ENCODE measurements at places on chromosomes 4 and X.

GRCh38 chrX:16649858-16650257 is at the start of gene S100G:
Gene S100G, plus strand, starts transcription at chrX:16650158. Its CDS starts 849 bp downstream, at chrX:16651007.
- no peak for DNase-seq

- no peak for DNase-seq
These were observed 23.0 kb downstream of the TLR10 start for GRCh38 chr4:38759790-38760122.

- DNase-seq = no peak
These were observed 367.8 kb downstream of the GASK1B start for GRCh38 chr4:157804986-157805385.

GRCh38 chr4:45350438-45350837 is 624.1 kb upstream of the GNPDA2 start:
- DNase-seq = no peak

DNA sequence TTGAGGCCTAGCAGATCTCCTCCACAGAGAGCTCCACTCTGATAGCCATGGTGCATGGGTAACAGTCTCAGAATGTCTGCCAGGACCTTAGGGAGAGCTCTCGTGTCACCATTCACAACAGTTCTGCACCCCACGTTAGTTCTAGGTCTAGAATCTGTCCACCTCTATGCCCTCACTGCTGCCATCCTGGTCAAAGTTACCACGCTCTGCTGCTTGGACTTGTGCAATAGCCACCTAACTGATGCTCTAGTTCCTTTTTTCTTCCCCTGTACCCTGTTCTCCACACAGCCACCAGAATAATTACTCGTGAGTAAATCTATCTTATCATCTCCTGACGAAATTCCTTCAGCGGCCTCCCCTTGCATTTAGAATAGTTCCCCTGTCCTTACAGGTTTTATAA is 268.8 kb upstream of the GATB start:
- no peak for DNase-seq

DNA sequence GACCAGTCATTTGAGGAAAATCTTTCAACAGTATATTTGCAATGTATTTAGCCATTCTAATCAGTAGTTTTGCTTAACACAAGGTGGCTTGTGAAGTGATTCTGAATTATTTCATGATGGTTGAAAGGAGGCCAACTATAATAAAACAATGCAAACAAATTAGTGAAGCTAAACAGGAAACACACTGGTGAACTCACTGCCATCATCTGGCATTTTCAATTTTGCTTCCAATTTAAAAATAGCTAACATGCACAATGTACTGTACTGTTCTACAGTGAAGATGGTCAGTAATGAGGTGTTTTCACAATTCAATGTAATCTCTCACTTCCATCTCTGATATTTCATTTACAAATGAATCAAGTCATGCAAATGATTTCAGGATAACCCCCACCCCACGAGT is 31.1 kb downstream of the PGRMC2 start:
- DNase-seq = no peak

- no peak for DNase-seq
These were observed 74.1 kb upstream of the BMP3 start for GRCh38 chr4:80956421-80956820.

DNA sequence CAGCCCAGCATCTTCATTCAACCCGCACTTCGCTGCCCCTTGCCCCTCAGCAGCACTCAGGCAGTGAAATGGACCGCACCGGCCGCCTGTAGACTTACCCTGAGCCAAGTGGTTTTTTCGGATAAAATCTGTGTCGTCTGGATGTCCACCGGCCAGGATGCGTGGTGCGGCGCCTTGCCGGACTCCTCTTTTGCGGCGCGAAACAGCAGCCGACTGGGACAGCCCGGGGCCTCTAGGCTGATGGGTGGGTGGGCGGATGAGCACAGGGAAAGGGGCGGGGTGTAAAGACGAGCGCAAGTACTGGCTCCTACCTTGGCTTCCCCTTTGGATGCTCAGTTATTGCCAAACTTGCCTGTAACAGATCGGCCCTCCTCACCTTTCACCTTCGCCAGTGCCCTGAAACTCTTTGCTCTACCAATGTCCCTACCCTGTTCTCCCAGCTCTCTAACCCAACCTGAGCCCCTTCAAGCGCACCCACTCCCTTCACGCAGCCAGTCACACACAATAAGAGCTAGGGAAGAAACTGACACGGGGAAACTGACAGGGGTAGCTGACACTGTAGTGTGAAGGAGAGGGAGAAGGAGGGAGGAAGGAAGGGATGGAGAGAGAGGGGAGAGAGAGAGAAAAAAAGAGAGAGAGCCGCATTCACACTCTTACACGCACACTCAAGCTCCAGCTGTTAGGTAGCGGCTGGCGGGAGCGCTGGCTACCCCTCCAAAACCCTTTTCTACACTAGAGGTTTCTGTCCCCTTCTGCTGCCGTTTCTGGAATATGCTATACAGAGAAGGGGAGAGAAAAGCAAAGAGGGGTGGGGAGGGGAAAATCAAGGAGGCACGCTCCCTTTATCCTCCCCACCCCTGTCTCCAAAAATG is 559 bp downstream of the TRPC5 start:
- no peak for DNase-seq

GRCh38 chr4:37601531-37601930 is 84.6 kb downstream of the RELL1 start:
- DNase-seq = no peak

DNA sequence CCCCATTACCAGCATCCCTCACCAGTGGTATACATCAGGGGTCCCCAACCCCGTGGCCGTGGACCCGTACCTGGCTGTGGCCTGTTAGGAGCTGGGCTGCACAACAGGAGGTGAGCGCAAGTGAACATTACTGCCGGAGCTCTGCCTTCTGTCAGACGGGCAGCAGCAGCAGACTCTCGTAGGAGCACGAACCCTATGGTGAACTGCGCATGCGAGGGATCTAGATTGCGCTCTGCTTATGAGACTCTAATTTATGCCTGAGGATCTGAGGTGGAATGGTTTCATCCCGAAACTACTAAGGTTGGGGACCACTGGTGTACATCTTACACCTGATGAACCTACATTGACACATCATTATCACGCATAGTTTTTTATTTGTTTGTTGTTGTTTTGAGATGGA is 52.8 kb upstream of the DHX15 start:
- no peak for DNase-seq

- no peak for DNase-seq
These were observed 1041.6 kb upstream of the PRKX start for GRCh38 chrX:4754878-4755604.

All from head of caudate nucleus (tissue), 42 donors.